Activated T-helper 1 cell treated with Interleukin-2 at 50 U/mL for 16 hours (primary cell): ENCODE measurements at places on chromosomes 2 and 18.

GRCh38 chr18:61991201-61991600, 98.4 kb upstream of the RNF152 start:
- no peak for DNase-seq

GRCh38 chr2:172434821-172435605, 7.6 kb downstream of the ITGA6 start:
- no peak for DNase-seq

GRCh38 chr2:219495531-219496122, 3.1 kb upstream of the GMPPA start:
- DNase-seq: no peak

DNA sequence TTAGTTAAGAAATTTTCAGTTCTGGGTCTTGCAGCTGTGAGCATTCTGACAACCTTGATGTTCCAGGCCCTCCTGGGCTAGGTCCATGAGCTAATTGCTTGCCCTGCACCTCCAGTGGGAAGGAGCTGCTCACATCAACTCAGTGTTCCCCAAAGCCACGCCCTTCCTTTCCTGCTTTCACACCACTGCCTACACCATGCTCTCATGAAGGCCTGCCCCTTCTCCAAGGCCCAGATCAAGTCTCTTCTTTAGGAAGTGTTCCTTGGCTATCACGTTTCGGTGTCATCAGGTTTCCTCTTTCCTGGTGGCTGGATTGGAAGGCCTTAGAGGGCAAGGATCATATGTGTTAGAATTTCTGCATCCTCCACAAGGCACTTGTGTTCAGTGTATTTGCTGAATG, 18.8 kb downstream of the TMEM127 start:
- DNase-seq: no peak

DNA sequence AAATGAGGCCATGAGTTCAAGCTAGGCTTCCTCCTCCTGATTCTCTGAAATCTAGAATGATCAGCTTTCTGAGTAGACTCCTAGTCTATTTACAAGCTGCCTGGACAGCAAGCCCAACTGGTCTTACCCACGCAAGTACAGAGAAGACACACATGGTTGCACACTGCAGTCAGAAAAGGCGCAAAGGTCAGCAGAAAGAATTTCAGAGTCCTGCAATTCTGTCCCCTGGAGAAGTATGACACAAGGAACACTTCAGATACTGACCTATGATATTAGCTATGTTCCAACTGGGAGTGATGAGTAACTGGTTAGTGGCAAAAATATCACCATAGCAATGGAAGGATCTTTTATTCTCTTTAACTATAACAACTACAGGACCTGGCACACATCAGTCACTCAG, 336.1 kb upstream of the PKDCC start:
- no peak for DNase-seq

GRCh38 chr2:66573821-66574233, 138.9 kb downstream of the MEIS1 start:
- no peak for DNase-seq

GRCh38 chr18:50654658-50655550, 95.0 kb downstream of the MAPK4 start:
- DNase-seq: no peak

DNA sequence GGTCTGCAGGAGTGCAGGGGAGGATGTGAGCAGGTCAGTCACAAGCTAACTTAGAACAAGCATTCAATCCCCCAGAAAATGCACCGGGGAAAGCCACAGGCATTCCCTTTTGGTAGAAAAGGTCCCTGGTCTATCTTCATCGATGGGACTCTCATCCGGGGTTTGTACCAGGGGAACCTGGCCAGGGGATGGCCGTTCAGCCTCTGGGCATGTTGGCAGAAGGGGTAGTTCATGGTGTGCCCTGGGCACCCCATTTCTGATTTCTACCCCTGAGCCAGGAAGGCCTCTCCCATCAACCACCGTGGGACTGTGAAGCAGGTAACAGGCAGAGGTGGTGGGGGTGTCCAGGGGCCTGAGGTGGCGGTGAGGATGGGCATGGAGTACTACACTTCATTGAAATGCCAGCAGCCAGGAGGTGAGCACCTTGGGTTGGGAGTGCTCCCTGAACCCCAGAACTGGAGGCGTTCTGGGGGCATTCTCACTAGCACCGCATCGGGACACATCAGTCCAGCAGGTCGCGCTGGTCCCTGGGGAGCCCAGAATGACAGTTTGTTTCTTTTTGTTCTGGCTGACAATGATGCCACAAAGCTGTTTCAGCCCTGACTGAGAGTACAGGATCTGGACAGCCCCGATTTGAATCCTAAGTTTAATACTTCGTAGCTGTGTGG, 172.3 kb downstream of the SMAD7 start:
- DNase-seq: no peak

DNA sequence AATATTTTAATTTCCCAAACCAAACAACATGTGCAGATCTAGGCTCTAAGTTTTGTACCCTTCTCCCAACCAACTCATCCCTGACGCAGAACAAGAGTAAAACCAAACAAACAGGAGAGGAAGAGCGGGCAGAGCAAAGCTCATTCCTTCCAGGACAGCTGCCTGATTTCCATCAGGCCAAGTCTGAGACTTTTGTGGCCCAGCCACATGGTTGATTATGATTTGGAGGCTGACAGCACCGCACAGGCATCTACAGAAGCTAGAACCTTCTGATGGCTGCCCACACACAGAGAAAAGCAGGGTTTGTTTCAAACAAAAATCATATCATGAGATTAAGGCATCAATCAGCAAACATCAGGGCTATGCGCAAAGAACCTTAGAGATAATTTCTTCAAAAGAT, 262.6 kb downstream of the TNS1 start:
- no peak for DNase-seq

DNA sequence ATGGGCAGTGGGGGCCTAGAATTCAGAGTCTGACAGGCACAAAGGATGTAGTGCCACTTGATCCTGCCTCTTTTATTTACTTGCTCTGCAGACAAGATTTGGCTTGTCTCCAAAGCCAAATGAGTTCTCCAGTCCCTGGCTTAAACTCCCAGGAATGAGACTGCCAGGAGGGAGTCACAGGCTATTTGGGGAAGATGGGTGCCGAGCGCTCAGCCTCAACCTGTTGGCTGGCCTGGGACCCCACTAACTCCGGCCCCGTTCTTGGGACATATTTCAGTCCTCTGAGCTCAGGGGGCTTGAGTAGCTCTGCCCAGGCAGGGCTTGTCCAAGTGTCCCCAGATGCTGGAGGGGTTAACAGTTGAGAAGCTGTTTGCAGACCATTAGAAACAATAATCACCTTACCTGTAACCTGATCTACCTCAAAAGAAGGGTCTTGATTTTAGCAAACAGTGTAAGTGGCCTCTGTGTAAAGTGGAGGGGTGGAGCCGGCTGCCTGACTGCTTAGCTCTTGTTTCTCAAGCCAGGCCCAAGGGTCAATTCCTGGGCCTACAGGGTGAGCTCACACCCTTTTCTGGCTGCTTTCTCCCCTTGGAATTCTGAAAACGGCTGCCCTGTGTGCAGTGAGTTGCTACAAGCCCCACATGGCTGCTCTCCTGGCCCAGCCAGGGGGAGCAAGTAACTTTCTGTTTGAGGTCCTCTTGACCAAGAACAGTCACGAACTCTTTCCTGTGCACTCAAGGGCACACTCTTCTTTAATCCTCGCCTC, 27.1 kb upstream of the FZD5 start:
- no peak for DNase-seq

- no peak for DNase-seq
Measured at GRCh38 chr2:62478093-62478580, 27.9 kb downstream of the TMEM17 start.

- no peak for DNase-seq
Measured at GRCh38 chr2:234309431-234309830, 187.4 kb downstream of the ARL4C start.

GRCh38 chr2:60958361-60958760, 59.2 kb upstream of the PEX13 start:
- DNase-seq: no peak

GRCh38 chr2:219656526-219656925, 29.1 kb downstream of the SLC4A3 start:
- no peak for DNase-seq

- no peak for DNase-seq
Measured at GRCh38 chr2:169819106-169819505, 5.6 kb downstream of the METTL5 start.

DNA sequence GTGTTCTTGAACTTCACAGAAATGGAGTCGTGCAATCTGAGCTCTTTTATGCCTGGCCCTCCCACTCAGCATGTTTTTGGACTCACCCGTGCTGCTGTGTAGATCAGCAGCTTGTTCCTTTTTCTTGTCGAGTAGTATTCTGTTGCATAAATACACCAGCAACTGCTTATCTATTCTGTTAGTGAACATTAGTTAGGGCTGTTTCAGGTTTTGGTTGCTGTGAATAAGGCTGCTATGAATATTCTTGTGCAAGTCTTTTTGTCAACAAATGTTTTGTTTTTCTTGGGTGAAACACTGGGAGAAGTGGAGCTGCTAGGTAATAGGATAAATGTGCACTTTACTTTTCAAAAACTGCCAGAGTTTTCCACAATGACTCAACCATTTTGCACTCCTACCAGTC, 15.3 kb upstream of the CIDEA start:
- no peak for DNase-seq

- DNase-seq: no peak
Measured at GRCh38 chr18:8031496-8031895, 464.4 kb downstream of the PTPRM start.
